ENCODE measurements at places on chromosomes 7 and 10. TPM values are rescaled to one million over a fixed set of nuclear protein-coding genes. Genes with fewer than 3 reads are reported as not detected.
A peak's percentile ranks its signal among the peaks of the same experiment; 100 is the strongest.

GRCh38 chr7:81919494-81919893 lies 149.6 kb upstream of the HGF start:
- no peak for DNase-seq
- no peaks in the 10 kb centered on the region for H3K36me3 ChIP-seq
- H3K4me1 ChIP-seq: no peaks in the 10 kb centered on the region
- H3K27me3 ChIP-seq: no peaks in the 10 kb centered on the region
- no peak overlapping the region for H3K27ac ChIP-seq
- H3K4me3 ChIP-seq: no peak overlapping the region

GRCh38 chr10:128097783-128098182 lies 28.4 kb downstream of the MKI67 start:
- DNase-seq: no peak
- H3K27ac ChIP-seq: no peak overlapping the region

DNA sequence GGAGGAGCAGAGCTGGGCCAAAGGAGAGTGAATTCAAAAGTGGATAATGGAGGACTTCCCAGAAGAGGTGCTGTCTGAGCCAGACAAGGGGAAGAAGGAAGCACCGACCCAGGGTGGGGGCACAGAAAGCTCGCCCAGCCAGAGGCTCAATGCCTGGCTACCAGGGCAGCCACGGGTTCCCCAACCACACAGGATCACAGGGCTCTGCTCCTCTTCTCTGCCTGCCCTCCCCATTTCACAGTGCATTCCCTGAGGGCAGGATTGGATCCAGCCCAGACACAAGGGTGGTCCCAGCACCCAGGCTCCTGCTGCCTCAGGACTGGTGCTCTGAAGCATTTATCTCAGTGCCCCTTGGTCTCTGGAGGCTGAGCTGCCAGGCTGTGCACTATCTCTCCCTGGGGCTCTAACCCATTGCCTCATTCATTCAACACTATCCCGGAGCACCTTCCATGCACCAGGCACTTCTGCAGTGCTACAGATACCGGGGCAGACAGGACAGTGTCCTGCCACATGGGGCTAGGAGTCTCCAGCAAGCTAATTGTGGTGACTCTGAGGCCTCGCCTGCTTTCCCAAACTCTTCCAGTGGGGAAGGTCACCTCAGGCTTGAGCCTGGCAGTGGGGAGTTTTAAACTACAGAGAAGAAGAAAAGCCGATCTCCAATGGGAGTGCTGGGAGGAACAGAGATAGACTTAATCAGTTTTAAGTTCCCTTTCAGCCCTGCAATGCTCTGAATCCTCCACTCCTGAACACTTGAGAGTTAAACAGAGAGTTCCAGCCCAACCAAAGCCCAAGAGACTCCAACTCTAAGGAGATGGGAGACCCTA lies 201.8 kb upstream of the ZMIZ1 start:
- no peak for DNase-seq
- no peaks in the 10 kb centered on the region for H3K27me3 ChIP-seq
- H3K4me1 ChIP-seq: no peaks in the 10 kb centered on the region
- H3K27ac ChIP-seq: no peak overlapping the region
- no peak overlapping the region for H3K4me3 ChIP-seq
- H3K36me3 ChIP-seq: no peaks in the 10 kb centered on the region

DNA sequence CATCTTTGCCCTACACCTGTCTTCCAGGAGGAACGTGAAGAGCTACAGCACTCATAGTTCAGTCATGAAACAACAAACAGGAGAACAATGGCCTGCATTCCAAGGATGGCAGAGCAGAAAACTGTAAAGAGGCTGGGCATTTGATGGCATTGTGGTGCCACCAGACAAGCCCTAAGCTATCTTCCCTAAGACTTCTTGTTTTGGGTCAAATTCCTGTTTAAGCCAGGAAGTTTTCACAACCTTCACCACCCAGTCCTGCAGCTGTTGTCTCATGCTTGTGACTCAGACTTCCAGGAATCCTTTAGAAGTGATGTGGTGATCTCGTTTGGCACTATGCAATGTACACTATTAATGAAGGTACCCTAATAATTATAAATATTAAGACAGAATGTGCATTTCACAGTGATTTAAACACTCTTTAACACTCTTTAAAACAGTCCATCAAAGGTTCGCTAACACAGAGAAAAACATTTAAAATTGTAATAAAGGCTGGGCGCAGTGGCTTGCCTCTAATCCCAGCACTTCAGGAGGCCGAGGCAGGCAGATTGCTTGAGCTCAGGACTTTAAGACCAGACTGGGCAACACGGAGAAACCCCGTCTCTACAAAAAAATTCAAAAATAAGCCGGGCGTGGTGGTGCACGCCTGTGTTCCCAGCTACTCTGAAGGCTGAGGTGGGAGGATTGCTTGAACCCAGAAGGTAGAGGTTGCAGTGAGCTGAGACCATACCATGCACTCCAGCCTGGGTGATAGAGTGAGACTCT lies 2.7 kb upstream of the HERPUD2 start:
- no peaks in the 10 kb centered on the region for H3K27me3 ChIP-seq
- no peak overlapping the region for H3K27ac ChIP-seq
- no peak for DNase-seq
- no peak overlapping the region for H3K4me3 ChIP-seq

ADIRF gene
- 189 TPM for total RNA-seq

DNA sequence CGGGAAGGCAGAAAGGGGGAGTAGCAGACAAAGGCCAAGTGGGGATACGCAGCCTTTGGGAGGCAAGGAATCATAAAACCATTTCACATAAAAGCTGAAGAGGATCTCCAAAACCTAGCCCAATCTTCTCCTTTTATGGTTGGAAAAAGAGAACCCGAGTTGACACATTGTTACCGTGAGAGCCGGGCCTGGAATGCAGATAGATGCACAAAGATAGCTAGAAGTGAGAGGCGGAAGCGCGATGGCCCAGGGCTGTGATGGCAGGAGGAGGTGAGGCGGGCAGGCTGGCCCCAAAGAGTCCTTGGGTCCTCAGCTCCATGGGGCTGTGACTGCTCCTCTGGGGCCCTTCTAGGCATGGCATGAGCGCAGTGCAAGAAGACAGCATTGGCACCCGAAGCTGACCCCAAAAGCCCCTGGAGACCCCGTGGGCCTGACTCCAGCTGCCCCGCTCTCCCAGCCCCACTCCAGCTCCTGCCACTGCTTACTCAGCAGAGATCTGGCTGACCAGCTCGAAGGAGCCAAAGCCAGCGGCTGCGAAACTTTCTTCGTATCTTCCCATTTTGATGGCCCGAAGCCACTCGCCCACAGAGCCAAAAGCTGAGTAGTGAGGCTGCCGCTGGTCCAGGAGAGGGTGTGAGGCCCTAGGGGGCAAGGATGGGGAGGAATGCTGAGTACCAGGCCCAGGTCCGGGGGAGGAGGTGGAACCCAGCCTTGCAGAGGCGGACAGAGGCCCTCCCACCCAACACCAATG lies 22.5 kb downstream of the EPHB4 start:
- H3K4me3 ChIP-seq: no peak overlapping the region
- no peak overlapping the region for H3K27ac ChIP-seq
- peaks cover 61% of the 10 kb centered on the region for H3K36me3 ChIP-seq
- no peak for DNase-seq
- H3K27me3 ChIP-seq: no peaks in the 10 kb centered on the region
- peaks cover 29% of the 10 kb centered on the region for H3K4me1 ChIP-seq

- H3K36me3 ChIP-seq: no peaks in the 10 kb centered on the region
- no peak overlapping the region for H3K27ac ChIP-seq
- H3K4me1 ChIP-seq: peaks cover 6% of the 10 kb centered on the region
Observed at GRCh38 chr10:6398399-6398798, 181.7 kb downstream of the PRKCQ start.

DNA sequence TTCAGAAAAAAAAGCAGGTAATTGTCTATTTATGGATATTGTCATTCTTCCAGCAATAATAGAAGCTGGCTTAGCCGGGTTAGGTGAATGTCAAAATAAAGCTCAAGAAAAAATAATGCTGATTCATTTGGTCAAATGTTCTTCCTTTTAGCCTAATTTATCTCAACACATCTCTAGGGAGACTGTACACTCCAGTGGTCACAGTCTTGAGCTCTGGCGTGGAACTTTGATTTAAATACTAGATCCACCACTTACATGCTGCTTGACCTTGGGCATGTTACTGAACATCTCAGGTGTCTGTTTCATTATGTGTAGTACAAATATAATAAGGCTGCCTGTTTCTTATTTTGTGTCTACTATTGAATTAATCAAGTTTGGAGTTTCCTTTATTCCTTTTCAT lies 22.0 kb downstream of the PRTFDC1 start:
- H3K27me3 ChIP-seq: no peaks in the 10 kb centered on the region
- no peak for DNase-seq
- H3K4me3 ChIP-seq: no peak overlapping the region
- H3K4me1 ChIP-seq: peaks cover 4% of the 10 kb centered on the region
- H3K36me3 ChIP-seq: no peaks in the 10 kb centered on the region

- peak overlapping the region; percentile 1 for H3K4me3 ChIP-seq
- no peaks in the 10 kb centered on the region for H3K36me3 ChIP-seq
- H3K27me3 ChIP-seq: no peaks in the 10 kb centered on the region
Observed at GRCh38 chr7:21426286-21427181, 1.3 kb upstream of the SP4 start.

DNA sequence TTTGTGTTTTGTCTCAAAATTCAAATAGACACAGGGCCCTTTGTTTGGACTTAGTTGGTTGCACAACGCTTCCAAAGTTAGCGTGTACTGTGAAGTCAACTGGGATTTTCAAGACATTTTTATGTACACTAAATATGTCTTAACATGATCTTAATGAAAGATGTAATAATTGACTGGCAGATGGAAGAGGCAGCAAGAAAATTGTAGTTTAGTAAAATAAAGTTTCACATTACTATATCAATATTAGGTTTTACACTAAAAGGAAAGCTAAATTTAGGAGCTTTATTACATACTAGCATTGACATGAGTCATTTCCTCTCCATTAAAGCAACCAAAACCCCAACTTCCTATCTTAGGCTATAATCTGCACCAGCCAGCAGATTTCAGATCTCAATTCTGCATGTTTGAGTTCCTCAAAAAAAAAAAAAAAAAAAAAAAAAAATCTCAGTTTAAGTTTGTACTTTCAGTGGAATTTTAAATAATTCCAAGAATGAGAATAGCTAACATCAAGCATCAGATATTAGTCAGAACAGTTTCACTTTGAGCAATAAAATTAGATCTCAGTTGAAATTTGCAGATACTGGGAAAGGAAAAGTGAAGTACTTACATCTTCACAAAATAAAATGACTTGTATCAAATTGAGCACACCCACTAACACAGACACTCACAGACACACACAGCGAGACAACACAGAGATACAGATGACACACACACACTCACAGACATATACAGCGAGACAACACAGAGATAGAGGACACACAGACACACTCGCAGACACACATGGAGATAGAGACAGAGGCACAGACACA lies 346.6 kb upstream of the KLF6 start:
- DNase-seq: no peak
- no peak overlapping the region for H3K4me3 ChIP-seq
- no peaks in the 10 kb centered on the region for H3K27me3 ChIP-seq
- H3K36me3 ChIP-seq: no peaks in the 10 kb centered on the region
- peaks cover 4% of the 10 kb centered on the region for H3K4me1 ChIP-seq

VAX1 gene
- total RNA-seq: not detected

WDR11 gene
- total RNA-seq: 9.9 TPM

- no peaks in the 10 kb centered on the region for H3K27me3 ChIP-seq
- H3K4me3 ChIP-seq: no peak overlapping the region
- H3K36me3 ChIP-seq: no peaks in the 10 kb centered on the region
- no peak overlapping the region for H3K27ac ChIP-seq
Observed at GRCh38 chr10:128573986-128574385, 447.8 kb upstream of the MKI67 start.

DNA sequence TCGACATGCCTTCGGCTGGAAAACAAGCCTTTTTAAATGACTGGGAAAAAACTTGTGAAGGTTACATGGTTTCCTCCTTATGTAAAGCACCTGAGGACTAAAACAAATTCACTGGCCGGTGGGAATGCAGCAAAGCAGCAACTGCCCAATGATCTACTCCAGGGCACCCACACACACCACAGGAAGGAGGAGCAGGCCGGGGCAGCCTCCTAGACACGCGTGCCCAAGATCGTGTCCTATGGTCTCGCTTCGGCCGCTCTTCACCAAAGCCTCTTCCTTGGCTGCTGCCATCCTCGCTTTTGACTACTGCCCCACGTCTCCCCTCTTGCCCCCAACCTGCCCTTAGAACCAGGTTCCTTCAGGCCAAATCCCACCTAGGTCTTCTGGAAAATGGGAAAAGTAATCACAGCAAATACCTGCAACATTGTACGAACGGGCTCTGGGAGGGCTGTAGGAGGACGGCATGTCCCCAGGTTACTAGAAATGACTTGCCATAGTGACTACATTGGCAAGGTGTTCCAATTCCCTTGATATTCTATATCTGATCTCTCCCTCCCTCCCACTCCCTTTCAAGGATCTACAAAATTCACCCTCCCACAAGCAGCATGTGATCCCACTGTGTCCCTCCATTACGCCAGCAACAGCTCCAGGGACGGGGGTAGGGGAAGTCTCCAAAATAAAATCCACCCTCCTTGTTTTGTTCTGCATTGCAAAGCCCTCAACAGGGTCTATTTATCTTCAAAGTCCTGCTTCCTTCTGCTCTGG lies 84.9 kb downstream of the RNF216 start:
- peaks cover 5% of the 10 kb centered on the region for H3K36me3 ChIP-seq
- no peaks in the 10 kb centered on the region for H3K27me3 ChIP-seq
- H3K4me3 ChIP-seq: no peak overlapping the region
- peak; percentile 35 for DNase-seq
- peak overlapping the region; percentile 91 for H3K27ac ChIP-seq

SLC18A3 gene
- not detected for total RNA-seq

DNA sequence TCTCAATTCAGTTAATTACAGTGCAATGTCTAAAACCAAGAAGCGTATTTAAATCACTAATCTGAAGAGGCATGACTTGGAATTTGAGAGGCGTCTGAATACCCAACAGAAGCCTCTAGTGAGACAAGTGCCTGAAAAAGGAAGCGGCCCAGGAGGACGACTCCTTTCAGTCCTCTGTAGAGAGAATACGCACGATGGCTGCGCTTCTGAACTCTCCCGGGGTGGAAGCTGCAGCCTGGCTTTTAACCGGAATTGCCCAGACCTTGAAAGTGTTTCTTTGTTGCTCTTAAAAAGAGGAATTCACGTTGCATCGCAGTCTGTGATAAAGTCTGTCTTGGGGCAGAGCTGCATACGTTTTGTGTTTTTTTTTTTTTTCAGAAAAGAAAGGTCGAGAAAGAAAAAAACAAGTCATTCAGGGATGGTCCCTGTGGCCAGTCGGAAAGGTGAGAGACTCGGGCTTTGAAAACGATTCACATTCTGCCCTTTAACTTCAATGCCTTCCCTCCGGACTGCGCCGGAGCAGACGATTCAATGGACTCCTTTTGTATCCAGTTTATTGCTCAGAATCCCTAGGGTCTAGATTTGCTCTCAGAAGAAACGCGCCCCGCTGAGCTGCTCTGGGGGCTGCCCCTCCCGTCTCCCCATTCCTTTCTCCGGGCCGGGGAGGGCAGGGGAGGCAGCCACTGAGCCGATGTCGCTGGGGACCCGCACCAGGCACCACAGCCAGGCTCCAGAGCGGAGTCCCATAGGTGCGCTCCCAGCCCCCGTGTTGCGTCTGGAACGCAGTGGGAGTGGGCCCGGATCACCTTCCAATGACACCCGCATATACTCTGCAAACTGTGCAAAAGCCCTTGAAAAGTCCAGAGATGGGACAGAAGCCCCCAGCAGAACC lies 994 bp upstream of the PTF1A start:
- H3K4me1 ChIP-seq: peaks cover 7% of the 10 kb centered on the region
- H3K27ac ChIP-seq: no peak overlapping the region
- no peak overlapping the region for H3K4me3 ChIP-seq
